ENCODE measurements at places on chromosomes 4 and X. TPM values are rescaled to one million over a fixed set of nuclear protein-coding genes. Genes with fewer than 3 reads are reported as not detected.

Gene CTAG2
- not detected for total RNA-seq

Gene GC
- total RNA-seq, result not detected

Gene SMR3B
- total RNA-seq, result not detected

Gene TRIM60
- not detected for total RNA-seq

Gene GAGE12F
- total RNA-seq, result not detected

Gene GRIA2
- total RNA-seq, result under 0.01 TPM

Gene MFAP3L
- 0.36 TPM for total RNA-seq

Gene TEC
- 0.28 TPM for total RNA-seq

Gene GPR78
- not detected for total RNA-seq

Gene PHKA1
- total RNA-seq, result 5.5 TPM

Gene HSFX1
- 0.36 TPM for total RNA-seq

Gene MMRN1
- total RNA-seq, result 417 TPM

Gene GLOD5
- total RNA-seq, result not detected

Gene MAGEB10
- total RNA-seq, result not detected

Gene NAA11
- not detected for total RNA-seq

Gene SPANXN5
- not detected for total RNA-seq

Data from endothelial cell of coronary artery (primary cell).